ENCODE measurements at places on chromosomes 11 and 22.
A peak's percentile ranks its signal among the peaks of the same experiment; 100 is the strongest.

DNA sequence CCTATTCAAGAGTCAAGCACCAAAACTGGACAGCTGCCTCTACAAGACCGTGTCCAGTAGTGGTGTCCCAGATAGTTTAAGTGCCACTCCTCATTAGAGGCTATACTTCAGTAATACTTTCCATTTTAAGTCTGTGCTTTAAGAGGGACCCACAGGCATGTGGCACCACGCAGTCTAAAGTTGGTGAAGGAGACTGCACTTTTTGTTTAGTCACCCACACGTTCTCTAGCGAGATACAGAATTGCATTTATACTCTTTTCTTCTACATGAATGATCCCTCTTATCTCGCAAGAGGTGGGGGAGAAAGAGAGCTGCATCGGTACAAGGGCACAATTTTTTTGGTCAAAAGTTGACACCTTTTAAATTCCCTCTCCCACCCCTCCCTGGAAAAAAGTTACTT is 41.5 kb downstream of the DDX6 start:
- DNase-seq: no peak

DNA sequence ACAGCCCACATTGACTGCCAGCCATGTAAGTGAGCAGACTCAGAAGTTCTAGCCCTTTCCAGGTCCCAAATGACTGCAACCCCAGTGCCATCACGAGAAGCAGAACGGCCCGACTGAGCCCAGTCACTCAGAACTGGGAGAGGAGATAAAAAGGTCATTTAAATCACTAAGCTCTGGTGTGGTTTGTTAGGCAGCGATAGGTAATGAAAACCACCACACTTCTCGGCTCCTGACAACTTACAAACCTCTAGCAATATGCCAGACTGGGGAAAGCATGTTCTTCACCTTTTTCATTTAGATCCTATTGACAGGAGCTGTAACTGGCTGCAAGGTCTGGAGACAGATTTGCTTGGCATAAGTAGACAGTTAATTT is 6.7 kb downstream of the SLC15A3 start:
- no peak for DNase-seq

GRCh38 chr11:15742626-15743519 is 613.5 kb downstream of the SOX6 start:
- DNase-seq: no peak

DNA sequence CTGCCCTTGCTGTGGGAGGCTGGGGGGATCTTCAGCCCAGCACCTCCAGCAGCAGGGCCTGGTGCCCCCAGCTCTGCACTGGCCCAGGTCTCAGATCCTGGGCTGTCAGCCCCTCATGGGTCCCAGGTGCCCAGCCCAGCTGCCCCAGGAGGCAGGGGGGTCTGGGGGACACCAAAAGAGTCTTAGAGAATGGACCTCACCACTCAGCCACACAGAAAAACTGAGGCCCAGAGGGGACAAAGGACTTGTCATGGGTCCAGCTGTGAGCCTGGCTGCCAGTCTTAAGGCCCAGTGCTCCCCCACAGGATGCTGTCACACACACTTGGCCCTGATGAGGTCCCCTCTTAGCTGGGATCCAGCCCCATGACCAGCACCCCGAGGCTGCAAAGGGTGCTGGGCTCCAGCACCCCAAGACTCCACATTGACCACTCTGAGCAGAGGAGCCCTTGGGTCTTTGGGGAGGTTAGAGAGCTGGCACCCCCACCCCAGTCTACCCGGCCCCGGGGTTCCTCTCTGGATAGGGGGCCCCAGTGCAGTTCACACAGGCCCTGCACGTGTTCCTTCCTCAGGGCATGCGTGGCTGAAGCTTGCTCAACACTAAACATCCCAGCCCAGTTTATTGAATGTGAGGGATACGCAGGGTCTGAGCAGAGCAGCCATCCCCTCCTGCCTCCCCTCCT is 54.4 kb downstream of the IGLL5 start:
- no peak for DNase-seq

GRCh38 chr22:38826801-38827200 is 17.0 kb downstream of the NPTXR start:
- no peak for DNase-seq

GRCh38 chr22:26656891-26657851 is at the start of gene MIAT:
MIAT (plus strand) TSS chr22:26657588.
- DNase-seq: no peak

DNA sequence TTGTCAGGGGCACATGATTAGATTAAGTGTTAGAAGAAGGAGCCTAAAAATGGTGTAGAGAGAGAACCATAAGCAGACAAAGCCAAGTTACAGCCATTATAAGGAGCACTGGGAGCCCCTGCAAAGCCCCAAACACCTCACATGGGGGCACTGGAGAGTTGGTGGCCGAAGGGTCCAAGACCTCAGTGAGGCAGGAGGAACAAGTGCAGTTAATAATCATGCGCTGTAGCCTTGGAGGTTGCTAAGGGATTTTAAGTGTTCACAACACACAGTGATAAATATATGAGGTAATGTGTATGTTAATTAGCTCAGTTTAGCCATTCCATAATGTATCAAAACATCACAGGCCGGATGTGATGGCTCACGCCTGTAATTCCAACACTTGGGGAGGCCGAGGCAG is 54.4 kb upstream of the JAM3 start:
- peak; percentile 59 for DNase-seq

- peak; percentile 27 for DNase-seq
Observed at GRCh38 chr22:19448739-19449421, 1.4 kb upstream of the C22orf39 start.

GRCh38 chr11:26960281-26960680 is 33.6 kb upstream of the FIBIN start:
- DNase-seq: no peak

GRCh38 chr11:75199412-75199955 is 41.1 kb upstream of the TPBGL start:
- DNase-seq: no peak

- no peak for DNase-seq
Observed at GRCh38 chr22:35752863-35753189, 35.2 kb downstream of the APOL5 start.

- DNase-seq: no peak
Observed at GRCh38 chr11:66850588-66851238, 6.2 kb upstream of the LRFN4 start.

- no peak for DNase-seq
Observed at GRCh38 chr22:48807155-48807554, 1020.5 kb downstream of the BRD1 start.

- DNase-seq: no peak
Observed at GRCh38 chr11:37984991-37985390, 1387.0 kb upstream of the RAG2 start.

DNA sequence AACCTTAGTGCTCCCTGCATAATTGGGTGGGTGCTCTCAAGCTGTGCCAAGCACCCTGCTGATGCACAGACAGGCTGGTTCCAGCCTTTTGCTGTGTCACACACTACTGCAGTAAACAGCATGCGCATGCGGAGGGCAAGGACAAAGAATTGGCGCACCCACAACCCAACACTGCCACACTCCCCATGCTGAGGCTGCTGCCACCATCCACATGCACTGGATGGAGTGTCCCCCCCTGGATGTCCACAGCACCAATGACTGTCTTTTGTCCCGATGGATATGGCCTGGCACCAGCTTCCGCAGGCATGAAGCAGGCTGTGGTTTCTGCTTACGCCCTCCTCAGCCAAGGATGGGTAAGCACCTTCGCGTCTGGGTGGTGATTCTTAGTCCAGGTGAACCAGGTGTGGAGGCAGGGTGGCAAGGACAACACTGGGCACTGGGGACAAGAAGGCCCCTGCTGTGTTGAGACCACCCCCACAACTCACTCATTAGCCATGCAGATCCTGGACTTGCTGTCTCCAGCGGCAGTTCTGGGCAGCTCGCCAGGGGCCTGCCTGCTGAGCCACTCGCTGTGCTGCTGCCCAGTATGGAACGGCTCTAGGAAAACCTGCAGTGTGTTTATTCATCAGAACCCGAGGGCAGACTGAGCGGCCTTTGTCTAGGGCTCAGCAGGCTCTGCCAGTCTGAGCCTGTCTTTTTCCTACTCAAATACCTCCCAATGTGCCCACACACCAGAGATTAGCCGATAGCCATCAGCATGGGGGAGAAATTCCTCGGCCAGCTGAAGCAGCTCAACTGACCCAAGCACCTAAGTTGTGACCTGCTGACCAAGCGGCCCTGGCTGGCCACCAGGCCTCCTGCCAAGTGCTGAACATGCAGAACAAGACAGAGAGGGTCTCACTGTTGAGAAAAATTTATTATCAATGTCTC is 8.2 kb upstream of the NAP1L4 start:
- DNase-seq: peak; percentile 21

DNA sequence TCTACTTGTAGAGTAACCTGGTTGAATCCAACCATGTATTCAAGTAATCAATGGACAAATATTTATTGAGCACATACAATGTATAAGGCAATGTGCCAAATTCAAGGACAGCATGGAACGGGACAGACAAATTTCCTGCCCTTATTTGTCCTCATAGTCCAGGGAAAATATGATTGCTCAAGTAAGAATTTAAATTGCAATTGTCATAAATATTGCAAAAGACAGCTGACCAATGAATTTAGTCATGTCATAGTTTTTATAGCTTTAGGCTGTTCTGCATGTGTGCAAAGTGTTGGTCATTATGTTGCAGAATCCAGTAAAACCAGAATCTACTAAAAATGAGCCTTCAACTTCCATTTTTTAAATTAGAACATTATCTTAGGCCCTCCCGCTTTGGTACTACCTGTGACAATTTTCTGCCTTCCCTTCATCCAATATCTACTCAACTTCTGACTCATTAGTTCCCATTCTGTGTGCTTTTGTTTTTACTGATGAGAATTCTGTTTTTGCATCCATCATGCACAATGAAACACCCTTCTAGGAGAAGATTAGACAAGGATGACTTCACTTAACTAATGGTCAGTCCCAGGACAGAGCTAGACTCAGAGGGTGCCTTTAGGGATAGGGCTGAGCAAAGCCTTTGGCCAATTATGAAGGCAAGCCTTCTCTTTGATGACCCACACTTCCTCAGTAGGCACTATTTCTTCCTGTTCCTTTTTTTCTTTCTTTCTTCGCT is 45.8 kb upstream of the FIBIN start:
- no peak for DNase-seq

GRCh38 chr11:97890466-97890865 is 1130.3 kb upstream of the CNTN5 start:
- DNase-seq: no peak

DNA sequence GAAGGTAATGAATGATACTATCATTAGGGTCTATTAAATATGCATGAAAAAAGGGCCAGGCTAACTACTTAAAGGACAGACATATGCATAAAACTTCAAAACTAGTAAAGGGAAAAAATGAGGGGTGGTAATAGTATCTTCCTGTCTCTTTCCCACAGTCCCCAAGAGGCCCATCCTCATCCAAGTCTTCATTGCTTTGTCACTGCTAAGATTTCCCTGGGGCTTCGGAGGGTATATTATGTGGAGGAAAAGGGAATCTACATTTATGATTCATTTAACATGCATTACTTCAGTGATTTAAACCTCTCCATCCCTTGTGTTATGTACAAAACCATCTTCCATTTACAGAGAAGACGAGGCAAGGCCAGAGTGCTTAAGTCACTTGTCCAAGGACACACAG is 66.1 kb downstream of the CWC15 start:
- DNase-seq: no peak

- DNase-seq: no peak
Observed at GRCh38 chr11:131609337-131609736, 238.9 kb downstream of the NTM start.

GRCh38 chr22:35458547-35459422 is 58.8 kb downstream of the MCM5 start:
- DNase-seq: no peak
